Activated CD4-positive, alpha-beta T cell treated with anti-CD3 and anti-CD28 coated beads, Interleukin-2, amount 50 U/mL, for 48 hours (primary cell): ENCODE measurements at places on chromosomes 2 and 18.
A peak's percentile ranks its signal among the peaks of the same experiment; 100 is the strongest.

DNA sequence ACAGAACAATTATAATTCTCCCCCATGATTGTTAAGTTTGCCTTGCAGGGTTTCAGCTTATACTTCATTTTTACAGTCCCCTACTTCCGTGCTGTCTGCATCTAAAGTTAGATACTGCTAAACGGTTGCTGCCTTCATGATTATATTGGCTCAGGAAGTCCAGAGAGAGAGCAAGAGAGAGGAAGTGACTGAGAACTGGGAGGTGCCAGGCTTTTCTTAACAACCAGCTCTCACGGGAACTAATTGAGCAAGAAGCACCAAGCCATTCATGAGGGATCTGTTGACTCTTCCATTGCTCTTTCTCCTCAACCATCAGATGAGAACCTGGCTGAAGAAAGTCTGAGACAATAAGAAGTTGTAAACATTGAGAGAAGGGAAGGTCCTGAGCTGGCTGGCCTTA, 125.5 kb upstream of the SIX2 start:
- no peak for DNase-seq

- no peak for DNase-seq
Observed at GRCh38 chr2:129443865-129444739, 535.4 kb upstream of the RAB6C start.

DNA sequence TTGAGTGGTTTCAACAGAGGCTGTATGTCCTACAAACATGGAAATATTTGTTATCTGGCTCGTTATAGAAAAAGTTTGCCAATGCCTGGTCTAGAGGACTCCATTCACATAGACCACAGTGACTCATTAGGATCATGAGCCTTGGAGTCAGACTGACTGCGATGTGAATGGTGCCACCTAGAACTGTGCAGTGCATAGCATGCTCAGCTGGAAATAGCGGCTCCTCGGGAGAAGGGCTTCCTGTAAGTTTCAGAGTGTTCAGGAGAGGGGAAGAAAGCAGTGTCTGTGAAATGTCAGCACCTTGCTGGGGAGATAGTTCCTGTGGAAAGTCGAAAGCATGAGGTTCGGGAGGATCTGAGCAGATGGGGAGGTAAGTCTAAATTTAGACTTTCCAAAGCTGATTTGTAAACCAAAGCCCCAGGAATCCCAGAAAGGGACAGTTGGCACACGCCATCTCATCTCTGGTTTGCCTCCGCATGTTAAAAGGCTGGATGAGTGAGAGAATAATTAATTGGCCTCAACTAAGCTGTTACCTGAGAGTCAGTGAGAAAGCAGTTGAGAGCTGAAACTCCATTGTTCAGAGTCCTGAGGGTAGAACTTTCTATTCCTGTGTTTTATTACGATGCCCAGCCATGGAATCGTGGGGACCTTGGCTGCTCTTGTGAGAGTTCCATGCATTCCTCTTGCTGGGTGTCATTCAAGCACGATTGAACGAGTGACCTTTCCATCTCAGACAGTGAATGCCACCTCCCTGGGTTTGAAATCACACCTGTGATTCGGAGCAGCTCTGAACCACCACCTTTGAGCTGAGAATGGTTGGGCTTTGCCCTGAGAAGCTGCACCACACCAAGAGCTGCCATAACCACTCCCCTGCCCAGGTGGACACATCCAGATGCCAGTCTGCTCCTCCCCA, 99.5 kb downstream of the MAPK4 start:
- no peak for DNase-seq

DNA sequence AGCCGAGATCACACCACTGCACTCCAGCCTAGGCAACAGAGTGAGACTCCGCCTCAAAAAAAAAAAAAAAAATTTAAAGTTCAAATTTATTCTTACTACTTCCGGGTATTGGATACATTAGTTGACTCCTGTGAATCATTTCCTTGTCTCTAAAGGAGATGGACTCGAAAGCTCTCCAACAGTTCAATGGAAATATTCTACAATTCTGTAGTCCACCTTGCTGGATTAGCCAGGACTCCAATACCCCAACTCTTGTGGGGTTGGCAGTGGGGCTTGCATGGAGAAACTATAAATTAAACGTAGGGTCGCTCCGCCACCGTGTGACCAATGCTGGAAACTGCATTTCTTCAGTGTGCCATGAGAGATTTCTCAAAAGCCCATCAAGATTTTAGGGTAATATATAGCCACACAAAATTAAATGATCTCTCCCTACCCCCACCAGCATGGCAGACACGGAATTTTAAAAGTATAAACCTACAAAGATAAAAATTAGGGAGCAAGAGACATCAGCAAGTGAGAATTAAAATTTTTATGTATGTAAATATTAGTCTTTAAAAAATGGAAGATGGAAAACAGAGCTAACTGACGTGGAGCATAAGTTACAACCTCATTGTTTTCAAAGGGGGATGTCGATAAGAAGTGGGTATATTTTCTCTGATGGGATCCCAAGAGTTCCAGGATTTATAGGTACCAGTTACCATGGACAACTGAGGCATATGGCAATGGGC, 27.8 kb upstream of the GAREM2 start:
- DNase-seq: peak; percentile 69

GRCh38 chr18:35112696-35113095, 71.5 kb downstream of the MAPRE2 start:
- DNase-seq: no peak

- no peak for DNase-seq
Observed at GRCh38 chr2:101983486-101983885, 8.3 kb upstream of the IL1R2 start.

DNA sequence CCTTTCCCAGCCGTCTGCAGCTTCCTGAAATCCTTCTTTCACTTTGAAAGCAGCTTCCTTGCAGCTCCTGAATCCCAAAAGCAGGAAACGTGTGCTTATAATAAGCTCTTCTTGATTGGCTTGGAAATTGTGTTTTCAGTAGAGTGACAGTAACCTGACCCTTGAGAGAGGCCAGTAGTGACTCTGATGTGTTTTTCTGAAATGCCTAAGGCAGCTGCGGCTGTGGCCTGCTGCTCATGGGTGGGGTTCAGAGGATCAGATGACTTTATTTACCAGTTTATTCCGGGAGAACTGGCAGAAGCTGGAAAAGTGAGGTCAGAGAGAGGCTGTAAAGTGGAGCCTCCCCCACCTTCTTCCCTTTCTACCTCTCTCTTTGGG, 31.9 kb upstream of the RPIA start:
- no peak for DNase-seq

DNA sequence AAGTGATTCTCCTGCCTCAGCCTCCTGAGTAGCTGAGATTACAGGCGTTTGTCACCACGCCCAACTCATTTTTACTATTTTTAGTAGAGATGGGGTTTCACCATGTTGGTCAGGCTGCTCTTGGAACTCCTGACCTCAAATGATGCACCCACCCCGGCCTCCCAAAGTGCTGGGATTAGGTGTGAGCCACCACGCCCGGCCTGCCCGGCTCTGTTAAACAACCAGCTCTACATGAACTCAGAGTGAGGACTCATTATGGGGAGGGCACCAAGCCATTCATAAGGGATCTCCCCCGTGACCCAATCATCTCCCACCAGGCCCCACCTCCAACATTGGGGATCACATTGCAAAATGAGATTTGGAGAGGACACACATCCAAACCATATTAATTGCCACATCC, 8.8 kb downstream of the ATIC start:
- DNase-seq: no peak

GRCh38 chr2:207724113-207724512, 12.7 kb downstream of the CCNYL1 start:
- DNase-seq: no peak

GRCh38 chr2:37080266-37080665, 3.9 kb downstream of the HEATR5B start:
- DNase-seq: no peak

- peak; percentile 42 for DNase-seq
Observed at GRCh38 chr2:11746807-11747459, 501 bp downstream of the LPIN1 start.

GRCh38 chr2:47334356-47335136, 68.4 kb upstream of the MSH2 start:
- DNase-seq: no peak

DNA sequence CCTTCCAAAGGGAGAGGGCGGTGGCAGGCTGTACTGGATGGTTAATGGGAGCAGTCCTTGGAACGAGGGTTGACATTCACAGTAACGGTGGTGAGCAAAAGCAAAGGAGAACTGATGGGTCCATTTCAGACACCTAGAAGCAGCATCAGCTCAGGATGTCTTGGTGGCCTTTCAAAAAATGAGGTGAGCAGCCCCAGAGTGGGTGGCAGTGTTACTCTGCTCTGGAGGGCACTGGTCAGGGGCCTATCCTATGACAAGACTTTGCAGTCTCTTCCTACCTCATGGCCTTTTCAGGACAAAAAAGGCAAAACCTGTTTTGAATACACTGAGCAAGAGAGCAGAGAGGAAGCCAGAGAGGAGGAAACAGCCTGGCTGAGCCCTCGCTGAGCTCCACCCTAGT, 23.5 kb downstream of the CAPN14 start:
- DNase-seq: no peak

GRCh38 chr2:15695582-15696330, 104.1 kb downstream of the DDX1 start:
- no peak for DNase-seq

DNA sequence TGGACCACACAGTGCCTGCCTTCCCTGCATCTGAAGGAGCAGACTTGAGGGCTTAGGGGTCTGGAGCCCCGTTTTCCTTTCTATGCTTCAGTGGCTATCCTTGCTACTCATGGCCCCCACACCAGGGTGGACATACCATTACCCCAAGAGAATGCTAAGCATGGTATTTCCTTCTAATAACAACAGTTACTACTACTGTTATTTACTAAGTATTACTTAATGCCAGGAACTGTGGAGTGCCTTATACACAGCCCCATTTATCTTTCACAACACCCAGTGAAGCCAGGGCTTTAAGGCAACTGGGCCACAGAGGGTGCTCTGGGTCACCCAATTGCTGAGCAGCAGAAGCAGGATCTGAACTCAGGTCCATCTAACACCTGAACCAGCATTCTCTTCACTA, 5.8 kb upstream of the PAX8 start:
- no peak for DNase-seq

DNA sequence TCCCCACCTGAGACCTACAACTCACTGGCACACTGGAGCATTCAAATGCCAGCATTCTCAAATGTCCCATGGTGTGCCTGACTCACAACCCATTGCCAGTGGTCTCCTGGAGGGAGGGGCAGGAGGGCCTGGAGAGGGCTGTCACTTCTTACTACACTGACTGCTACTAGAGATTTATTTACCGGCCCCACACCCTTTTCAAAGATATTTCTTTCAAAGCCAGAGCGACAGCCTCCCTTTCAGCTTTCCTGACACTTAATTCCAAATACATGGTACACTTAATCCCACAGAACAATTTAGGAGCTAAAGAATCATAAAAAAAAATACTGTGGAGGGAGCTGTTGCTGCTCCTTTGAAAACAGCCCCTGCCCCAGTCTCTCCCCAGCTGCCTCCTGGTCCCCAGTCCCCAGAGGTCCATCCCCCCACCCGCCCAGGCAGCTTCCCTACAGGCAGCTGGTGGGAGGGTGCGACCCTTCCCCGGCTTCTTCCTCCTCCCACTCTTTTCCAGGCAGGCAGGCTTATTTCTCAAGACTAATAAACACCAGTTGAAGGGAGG, 129.1 kb upstream of the SMAD2 start:
- DNase-seq: no peak

DNA sequence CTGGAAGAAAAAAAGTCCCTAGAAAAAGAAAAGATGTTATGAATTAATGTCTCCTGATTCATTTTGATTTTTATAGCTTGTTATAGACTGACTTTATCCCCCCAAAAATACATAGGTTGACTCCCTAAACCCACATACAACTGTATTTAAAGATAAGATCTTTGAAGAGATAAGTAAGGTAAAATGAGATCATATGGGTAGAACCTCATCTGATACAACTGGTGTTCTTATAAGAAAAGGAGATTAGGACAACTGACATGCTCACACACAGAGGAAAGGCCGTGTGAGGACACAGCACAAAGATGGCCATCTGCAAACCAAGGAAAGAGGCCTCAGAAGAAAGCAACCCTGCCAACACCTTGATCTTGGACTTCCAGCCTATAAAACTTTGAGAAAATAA, 117.5 kb downstream of the CD226 start:
- no peak for DNase-seq

DNA sequence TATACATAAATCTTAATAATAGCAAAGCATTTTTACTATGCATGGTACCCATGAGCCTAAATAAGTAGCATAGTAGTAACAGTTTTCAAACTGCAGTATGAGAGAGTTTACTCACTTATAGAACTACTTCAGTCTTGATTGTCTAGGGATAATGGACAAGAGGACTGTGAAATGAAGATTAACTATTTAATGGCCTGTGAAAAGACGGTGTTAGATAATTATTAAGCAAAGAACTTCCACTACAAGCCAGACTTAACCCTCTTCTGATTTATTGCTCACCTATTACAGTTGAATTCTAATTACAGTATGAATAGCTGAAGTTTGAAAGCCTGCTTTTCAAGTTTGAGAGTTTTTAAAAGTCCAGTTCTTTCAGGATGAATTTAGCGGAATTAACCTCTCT, 18.9 kb downstream of the PIK3C3 start:
- DNase-seq: no peak

DNA sequence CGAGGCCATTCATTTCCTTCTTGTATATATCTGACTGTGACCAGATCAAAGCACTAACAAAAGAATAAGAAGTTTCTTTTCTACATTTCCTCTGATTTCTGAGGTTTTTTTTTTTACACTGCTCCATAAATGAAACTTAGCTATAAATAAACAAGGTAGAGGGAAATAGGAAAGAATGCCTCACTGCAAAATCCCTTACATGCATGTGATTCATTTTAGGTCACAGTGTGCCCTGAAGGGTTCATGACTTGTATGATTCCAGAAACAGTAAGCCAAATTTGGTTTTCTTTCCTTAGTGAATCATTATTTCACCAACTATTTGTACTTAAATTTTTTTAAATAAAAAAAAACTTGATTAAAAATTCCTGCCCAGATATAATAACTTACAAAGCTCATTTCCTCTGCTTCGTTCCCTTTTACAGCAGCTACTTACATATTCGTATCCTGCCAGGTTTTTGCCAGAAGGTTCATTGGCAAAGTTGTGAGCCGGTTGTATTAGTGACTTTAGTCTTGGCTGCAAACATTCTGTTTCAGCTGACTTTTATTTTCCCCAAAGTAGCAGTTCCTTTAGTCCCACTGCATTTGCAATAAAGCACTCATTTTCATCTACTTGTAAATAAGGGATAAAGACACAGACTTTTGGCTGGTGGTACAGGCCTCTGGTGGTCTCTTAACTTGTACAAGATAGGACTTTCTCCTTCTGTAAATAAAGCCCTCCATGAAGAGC, 58.6 kb downstream of the LRP2 start:
- DNase-seq: no peak
